RWPE2 (cell line): ENCODE measurements at places on chromosomes 4 and X.

DNA sequence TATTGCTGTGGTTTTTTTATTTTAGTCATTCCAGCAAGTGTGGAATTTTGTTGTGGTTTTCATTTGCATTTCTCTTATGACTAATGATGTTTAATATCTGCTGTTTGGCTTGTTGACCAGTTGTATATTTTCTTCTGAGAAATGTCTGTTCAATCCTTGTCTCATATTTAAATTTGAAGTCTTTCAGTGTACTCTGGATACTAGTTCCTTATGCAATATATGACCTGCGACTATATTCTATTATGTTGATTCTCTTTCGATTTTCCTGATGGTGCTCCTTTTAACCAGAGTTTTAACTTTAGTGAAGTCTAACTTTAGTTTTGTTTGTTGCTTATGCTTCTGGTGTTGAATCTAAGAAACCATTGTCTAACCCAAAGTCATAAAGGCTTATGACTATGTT, 1528.0 kb downstream of the TECRL start:
- H3K4me1 ChIP-seq, result peaks cover 7% of the 10 kb centered on the region
- no peak overlapping the region for H3K4me3 ChIP-seq
- DNase-seq, result no peak
- no peaks in the 10 kb centered on the region for H3K27me3 ChIP-seq

- DNase-seq, result no peak
- H3K4me1 ChIP-seq, result no peaks in the 10 kb centered on the region
- H3K4me3 ChIP-seq, result no peak overlapping the region
- H3K27ac ChIP-seq, result no peak overlapping the region
- H3K27me3 ChIP-seq, result no peaks in the 10 kb centered on the region
- H3K36me3 ChIP-seq, result peaks cover 13% of the 10 kb centered on the region
These were observed 5.7 kb upstream of the CASP6 start for GRCh38 chr4:109708990-109709389.

- H3K4me1 ChIP-seq, result peaks cover 47% of the 10 kb centered on the region
- no peak for DNase-seq
- H3K36me3 ChIP-seq, result peaks cover 44% of the 10 kb centered on the region
These were observed 8.6 kb downstream of the FAM200B start for GRCh38 chr4:15690020-15690809.

- peaks cover 13% of the 10 kb centered on the region for H3K4me1 ChIP-seq
- no peak for DNase-seq
- no peaks in the 10 kb centered on the region for H3K27me3 ChIP-seq
These were observed 2212.0 kb downstream of the PCDH7 start for GRCh38 chr4:32932156-32932555.

DNA sequence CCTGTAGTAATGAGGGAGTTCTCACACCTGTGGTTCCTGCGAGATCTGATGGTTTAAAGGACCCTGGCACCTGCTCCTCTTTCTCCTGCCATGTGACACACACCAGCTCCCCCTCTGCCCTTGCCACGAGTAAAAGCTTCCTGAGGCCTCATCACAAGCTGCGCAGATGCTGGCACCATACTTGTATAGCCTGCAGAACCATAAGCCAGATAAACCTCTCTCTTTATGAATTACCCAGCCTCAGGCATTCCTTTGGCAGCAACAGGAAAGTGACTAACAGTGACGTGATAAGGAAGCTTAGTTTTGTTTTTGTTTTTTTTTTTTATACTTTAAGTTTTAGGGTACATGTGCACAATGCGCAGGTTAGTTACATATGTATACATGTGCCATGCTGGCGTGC, 130.9 kb downstream of the AFAP1 start:
- peak overlapping the region; percentile 45 for H3K27ac ChIP-seq
- H3K4me1 ChIP-seq, result peaks cover 31% of the 10 kb centered on the region
- H3K27me3 ChIP-seq, result no peaks in the 10 kb centered on the region
- peaks cover 66% of the 10 kb centered on the region for H3K36me3 ChIP-seq
- no peak for DNase-seq

DNA sequence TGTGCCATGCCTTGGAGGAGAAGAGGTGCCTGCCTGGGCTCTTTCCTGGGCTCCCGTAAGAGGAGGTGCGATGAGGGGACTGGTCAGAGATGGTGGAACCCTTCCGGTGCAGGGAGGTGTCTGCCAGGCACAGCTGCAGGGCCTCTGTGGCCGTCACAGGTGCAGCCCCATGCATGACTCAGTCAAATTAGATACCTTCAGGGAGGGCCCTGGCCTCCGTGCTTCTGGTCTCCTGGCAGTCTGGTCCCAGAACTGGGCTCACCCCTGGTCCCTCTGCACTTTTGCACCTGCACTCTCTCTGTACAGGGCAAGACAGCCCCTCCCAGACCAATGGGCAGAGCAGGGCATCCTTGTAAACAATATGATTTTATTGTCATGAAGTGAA, 49.9 kb upstream of the LRPAP1 start:
- no peaks in the 10 kb centered on the region for H3K36me3 ChIP-seq
- H3K4me3 ChIP-seq, result no peak overlapping the region
- no peaks in the 10 kb centered on the region for H3K27me3 ChIP-seq
- no peaks in the 10 kb centered on the region for H3K4me1 ChIP-seq
- no peak for DNase-seq

DNA sequence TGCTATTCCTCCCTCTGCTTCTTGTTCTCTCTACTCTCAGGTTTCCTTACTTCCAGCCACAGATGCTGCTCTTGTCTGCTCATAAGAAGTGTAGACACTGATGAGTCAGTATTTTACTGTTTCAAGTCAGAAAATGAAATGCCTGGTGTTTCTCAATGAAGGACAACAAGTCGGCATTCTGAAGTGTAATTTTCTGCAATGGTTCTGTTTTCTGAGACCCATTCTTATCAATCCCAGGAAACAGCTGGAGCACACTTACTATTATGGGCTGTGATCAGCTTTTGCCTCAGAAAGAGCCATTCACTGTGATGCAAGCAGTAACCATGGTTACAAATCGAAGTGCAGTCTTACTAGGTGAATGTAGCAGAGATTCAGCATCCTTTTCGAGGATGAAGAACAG, 42.0 kb downstream of the SLC4A4 start:
- no peaks in the 10 kb centered on the region for H3K4me1 ChIP-seq
- no peaks in the 10 kb centered on the region for H3K36me3 ChIP-seq
- no peaks in the 10 kb centered on the region for H3K27me3 ChIP-seq
- no peak overlapping the region for H3K27ac ChIP-seq

GRCh38 chr4:186554914-186555827, at the start of gene MTNR1A:
Gene MTNR1A (minus strand): TSS chr4:186555567. CDS start chr4:186555365, 202 bp downstream.
- H3K27ac ChIP-seq, result no peak within 1 kb of the TSS
- H3K27me3 ChIP-seq, result no peaks in the 10 kb centered on the region
- H3K4me1 ChIP-seq, result no peaks in the 10 kb centered on the region
- DNase-seq, result no peak
- H3K36me3 ChIP-seq, result no peaks in the 10 kb centered on the region

DNA sequence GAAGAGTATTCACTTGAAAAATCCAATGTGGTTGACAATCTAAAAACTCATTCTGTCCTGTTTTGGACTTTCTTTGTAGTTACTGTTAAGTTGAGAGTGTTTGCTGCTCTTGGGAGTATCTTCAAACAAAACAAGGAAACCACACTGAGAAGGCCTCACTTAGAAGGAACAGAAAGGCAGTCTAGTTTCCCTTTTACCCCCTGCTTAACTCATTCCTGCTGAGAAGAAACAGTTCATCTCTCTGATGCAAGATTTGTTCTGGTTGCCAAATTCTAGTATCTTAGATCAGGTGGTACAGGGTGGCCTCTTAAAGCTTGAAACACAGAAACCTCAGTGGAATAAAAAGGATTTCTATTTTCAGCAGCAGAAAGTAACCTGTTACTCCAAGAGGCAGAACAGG, 41.4 kb downstream of the GUCY2F start:
- H3K27me3 ChIP-seq, result no peaks in the 10 kb centered on the region
- DNase-seq, result no peak
- H3K4me3 ChIP-seq, result no peak overlapping the region
- no peaks in the 10 kb centered on the region for H3K4me1 ChIP-seq
- H3K27ac ChIP-seq, result no peak overlapping the region
- H3K36me3 ChIP-seq, result no peaks in the 10 kb centered on the region

- no peak overlapping the region for H3K27ac ChIP-seq
- H3K4me1 ChIP-seq, result no peaks in the 10 kb centered on the region
- H3K27me3 ChIP-seq, result no peaks in the 10 kb centered on the region
- no peaks in the 10 kb centered on the region for H3K36me3 ChIP-seq
These were observed 20.4 kb upstream of the SEPSECS start for GRCh38 chr4:25180524-25181131.

DNA sequence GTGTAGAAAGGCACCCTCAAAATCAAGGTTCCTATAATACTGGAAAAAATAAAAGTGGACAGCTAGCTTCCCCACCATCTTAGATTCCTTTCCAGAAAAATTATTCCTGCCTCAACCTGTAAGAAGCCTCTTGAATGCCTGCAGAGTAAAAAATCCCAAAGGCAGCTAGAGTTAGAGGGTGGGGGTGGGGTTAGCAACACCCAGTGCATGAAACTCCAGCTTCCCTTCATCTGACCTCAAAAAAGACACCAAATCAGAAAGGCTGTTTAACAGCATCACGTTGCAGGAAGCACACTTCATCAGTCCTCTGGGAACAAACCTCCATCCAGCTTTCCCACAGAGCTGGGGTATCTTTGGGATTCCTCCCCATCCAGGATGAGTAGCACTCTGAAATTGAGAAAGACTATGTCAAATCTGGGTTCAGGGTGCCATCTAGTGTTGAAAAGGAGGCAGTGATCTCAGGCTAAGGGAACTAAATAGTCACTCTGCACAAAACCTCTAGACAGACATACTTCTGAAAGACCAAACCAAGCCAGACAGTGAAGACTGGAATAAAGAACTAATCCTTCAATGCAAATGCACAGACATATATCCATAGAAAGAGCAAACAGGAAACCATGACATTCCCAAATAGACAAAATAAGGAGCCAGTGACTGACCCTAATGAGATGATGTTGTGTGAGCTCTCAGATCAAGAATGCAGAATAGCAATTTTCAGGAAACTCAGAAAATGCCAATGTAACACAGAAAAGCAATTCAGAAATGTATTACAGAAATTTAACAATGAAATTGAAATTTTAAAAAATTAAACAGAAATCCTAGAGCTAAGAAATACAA, 97.9 kb downstream of the ARHGEF9 start:
- no peaks in the 10 kb centered on the region for H3K4me1 ChIP-seq
- no peak overlapping the region for H3K27ac ChIP-seq
- no peaks in the 10 kb centered on the region for H3K27me3 ChIP-seq
- DNase-seq, result no peak
- H3K36me3 ChIP-seq, result no peaks in the 10 kb centered on the region

GRCh38 chrX:139267851-139268250, 262.7 kb upstream of the F9 start:
- no peaks in the 10 kb centered on the region for H3K36me3 ChIP-seq
- DNase-seq, result no peak
- H3K27ac ChIP-seq, result no peak overlapping the region
- H3K4me3 ChIP-seq, result no peak overlapping the region

DNA sequence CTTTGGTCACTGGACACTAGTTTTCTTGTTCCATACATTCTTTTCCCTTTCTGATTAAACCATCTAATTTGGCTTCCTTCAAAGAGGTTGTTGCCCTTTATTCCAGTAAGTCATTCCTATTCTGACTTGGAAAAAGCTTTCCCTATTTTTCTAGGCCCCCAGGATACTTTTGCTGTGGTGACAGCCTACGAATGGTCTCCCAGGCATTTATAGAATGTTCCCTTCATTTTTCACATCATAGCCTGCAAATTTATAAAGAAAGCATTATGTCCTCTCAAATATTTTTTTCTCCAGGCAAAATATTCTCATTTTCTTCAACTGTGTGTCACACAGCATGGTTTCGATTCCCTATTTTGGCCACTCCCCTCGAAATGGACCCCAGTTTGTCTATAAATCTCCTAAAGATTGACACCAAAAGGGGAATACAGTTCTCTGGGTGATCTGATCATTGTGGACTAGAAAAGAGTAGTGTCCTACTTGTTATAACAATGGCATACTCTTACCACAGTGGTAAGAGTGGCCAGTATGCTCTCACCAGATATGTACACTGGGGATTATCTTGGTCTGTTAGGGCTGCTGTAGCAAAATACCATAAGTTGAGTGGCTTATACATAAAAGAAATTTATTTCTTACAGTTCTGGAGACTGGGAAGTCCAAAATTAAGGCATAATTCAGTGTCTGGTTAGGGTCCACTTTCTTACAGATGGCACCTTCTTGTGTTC, 41.5 kb upstream of the BMP2K start:
- no peak for DNase-seq
- H3K27ac ChIP-seq, result no peak overlapping the region

- no peaks in the 10 kb centered on the region for H3K27me3 ChIP-seq
- H3K36me3 ChIP-seq, result no peaks in the 10 kb centered on the region
- DNase-seq, result no peak
- H3K4me1 ChIP-seq, result no peaks in the 10 kb centered on the region
- no peak overlapping the region for H3K4me3 ChIP-seq
These were observed 313.9 kb downstream of the MID1IP1 start for GRCh38 chrX:39115166-39115565.

GRCh38 chr4:874056-874455, 48.1 kb upstream of the CPLX1 start:
- H3K4me1 ChIP-seq, result no peaks in the 10 kb centered on the region
- H3K36me3 ChIP-seq, result peaks cover 28% of the 10 kb centered on the region
- no peaks in the 10 kb centered on the region for H3K27me3 ChIP-seq
- no peak overlapping the region for H3K27ac ChIP-seq

- no peak overlapping the region for H3K27ac ChIP-seq
- H3K4me1 ChIP-seq, result peaks cover 6% of the 10 kb centered on the region
- peaks cover 8% of the 10 kb centered on the region for H3K27me3 ChIP-seq
- H3K36me3 ChIP-seq, result no peaks in the 10 kb centered on the region
- H3K4me3 ChIP-seq, result peak overlapping the region; percentile 41
These were observed 632 bp downstream of the CCSER1 start for GRCh38 chr4:90127706-90128345.

GRCh38 chr4:29043411-29043810, 1676.8 kb upstream of the PCDH7 start:
- no peak for DNase-seq
- H3K4me3 ChIP-seq, result no peak overlapping the region
- H3K27me3 ChIP-seq, result peaks cover 8% of the 10 kb centered on the region
- no peaks in the 10 kb centered on the region for H3K4me1 ChIP-seq

- H3K36me3 ChIP-seq, result no peaks in the 10 kb centered on the region
- H3K27ac ChIP-seq, result no peak overlapping the region
- H3K4me1 ChIP-seq, result no peaks in the 10 kb centered on the region
- H3K4me3 ChIP-seq, result no peak overlapping the region
- no peaks in the 10 kb centered on the region for H3K27me3 ChIP-seq
- DNase-seq, result no peak
These were observed 1077.8 kb downstream of the ARAP2 start for GRCh38 chr4:35166466-35166865.

DNA sequence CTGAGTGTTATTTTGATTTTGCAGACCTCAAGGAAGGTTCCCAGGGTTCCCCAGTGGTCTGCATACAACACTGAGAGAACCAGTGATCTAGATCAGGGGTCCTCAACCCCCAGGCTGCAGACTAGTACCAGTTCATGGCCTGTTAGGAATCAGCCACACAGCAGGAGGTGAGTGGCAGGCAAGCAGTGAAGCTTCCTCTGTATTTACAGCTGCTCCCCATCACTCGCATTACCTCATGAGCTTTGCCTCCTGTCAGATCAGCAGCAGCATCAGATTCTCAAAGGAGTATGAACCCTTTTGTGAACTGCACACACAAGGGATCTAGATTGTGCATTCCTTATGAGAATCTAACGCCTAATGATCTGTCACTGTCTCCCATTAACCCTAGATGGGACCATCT, 28.5 kb downstream of the EDNRA start:
- no peak overlapping the region for H3K4me3 ChIP-seq
- H3K27me3 ChIP-seq, result no peaks in the 10 kb centered on the region
- no peak for DNase-seq
- H3K4me1 ChIP-seq, result no peaks in the 10 kb centered on the region
- H3K36me3 ChIP-seq, result no peaks in the 10 kb centered on the region
- H3K27ac ChIP-seq, result no peak overlapping the region

GRCh38 chrX:50860518-50860917, 46.5 kb upstream of the SHROOM4 start:
- H3K36me3 ChIP-seq, result no peaks in the 10 kb centered on the region
- no peak overlapping the region for H3K4me3 ChIP-seq
- H3K27ac ChIP-seq, result no peak overlapping the region
- DNase-seq, result no peak
- no peaks in the 10 kb centered on the region for H3K27me3 ChIP-seq
